ENCODE measurements at places on chromosomes 12 and 14.

DNA sequence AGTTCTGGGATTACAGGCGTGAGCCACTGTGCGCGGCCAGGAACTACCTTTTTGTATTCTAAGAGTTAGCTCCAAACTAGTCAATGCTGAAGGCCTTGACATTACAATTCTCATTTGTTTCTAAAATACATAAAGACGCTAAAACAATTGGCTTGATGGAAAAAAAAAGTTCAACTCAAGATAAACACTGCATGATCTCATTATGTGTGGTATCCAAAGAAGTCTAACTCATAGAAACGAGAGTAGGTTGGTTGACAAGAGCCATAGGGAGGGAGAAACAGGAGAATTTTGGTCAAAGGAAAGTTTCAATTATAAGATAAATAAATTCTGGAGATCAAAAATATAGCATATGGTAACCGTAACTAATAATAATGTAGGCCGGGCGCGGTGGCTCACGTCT is 20.0 kb upstream of the RNF34 start:
- no peak for DNase-seq

- no peak for DNase-seq
Measured at GRCh38 chr12:120737557-120738251, 12.1 kb downstream of the ACADS start.

DNA sequence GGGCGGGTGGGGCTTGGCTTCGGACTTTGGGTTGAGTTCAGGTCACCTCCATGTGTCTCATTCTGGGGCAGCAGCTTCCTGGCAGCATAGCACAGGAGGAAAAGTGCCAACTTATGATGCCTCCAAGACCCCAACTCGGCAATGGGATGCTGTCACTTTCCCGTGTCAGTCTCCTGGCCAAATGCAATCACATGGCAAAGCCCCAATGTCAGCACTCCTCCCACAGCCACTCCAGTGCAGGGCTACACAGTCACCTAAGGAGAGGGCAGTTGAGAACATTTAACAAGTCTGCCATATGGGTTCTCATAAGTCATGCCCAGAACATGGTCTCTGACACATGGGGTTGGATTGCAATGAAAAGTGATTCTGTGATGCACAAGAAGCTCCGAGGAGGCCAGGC is 26.7 kb downstream of the ELK3 start:
- no peak for DNase-seq

DNA sequence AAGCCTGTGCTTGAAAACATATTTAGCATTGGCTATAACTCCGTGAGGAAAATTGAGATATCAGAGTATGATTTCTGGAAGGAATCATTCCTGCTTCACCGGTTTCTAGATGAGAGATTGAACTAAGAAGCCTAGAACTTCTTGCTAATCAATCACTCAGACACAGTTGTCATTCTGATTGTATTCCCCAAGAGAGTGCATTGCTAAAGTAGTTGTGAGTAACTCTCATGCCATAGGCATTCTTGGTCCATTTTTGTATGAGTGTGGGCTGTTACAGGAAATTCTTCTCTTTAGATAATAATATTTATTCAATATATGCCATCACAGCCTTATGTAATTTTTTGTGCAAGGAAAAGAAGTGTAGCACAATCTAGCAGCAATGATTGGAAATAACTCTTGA is 893.3 kb upstream of the MDGA2 start:
- no peak for DNase-seq

DNA sequence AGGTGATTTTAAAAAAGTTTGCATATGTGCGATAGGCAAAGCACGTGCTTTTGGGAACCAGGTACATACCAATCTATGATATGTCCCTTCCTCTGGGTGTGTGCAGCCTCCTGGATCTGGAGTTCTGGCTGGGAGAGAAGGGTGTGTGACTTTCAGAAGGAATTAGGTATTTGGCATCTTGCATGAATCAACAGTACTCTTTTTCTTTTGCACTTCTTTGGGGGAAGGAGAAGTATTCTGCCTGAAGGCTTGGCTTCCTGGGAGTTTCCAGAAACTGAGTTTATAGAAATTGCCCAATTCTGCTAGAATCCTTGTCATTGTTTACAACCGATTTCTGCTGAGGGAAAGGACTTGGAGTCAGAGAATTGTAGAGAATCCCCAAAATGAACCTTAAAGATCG is 2.9 kb upstream of the CLMN start:
- no peak for DNase-seq

DNA sequence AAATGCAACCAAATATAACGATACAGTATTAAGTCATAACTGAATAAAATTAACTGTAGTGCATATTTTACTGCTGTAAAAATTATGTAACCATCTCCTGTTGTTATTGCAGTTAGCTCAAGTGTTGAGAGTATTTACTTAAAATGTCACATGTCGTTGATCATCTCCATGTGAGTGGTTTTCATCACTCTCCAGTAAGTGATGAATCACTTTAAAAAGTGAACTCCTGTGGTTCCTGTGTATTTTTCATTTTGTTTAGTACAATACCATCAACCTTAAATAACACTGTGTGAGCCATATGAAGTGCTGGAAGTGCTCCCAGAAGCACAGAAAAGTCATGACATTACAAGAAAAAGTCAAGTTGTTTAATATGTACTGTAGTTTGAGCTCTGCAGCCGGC is 104.7 kb upstream of the SLCO1B1 start:
- no peak for DNase-seq

GRCh38 chr12:32902287-32902997 is 5.9 kb upstream of the PKP2 start:
- DNase-seq: no peak

- DNase-seq: peak; percentile 18
Measured at GRCh38 chr12:110266980-110267620, 13.9 kb upstream of the ATP2A2 start.

GRCh38 chr12:49813131-49813530 is 15.1 kb downstream of the NCKAP5L start:
- no peak for DNase-seq

DNA sequence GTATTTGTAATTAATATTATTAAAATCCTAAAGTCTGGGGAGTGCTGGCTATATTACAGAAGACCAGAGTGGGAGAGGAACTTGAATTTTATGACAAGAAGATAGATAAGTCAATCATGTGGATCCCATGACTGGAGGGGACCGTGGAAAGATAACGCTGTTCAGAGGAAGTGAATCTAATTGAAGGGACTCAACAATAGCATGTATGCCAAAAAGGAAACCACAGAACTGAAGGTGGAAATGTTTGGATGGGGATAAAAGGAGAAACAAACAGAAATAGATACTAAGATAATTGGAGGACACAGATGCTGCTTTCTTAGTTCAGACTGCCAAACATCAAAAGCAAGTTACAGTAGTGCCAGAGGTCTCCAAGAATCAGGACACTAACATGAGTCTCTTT is 21.1 kb downstream of the OR6J1 start:
- DNase-seq: peak; percentile 87

GRCh38 chr12:17577405-17577804 is 512.6 kb downstream of the RERGL start:
- DNase-seq: no peak

GRCh38 chr12:53122961-53123468 is 19.7 kb downstream of the SOAT2 start:
- DNase-seq: no peak

GRCh38 chr12:96876966-96877365 is 30.1 kb upstream of the NEDD1 start:
- no peak for DNase-seq

All from MV-4-11 (cell line).